ENCODE measurements at places on chromosomes 16 and 17.

GRCh38 chr17:69854225-69854780 lies 220.7 kb upstream of the KCNJ16 start:
- DNase-seq, result no peak

DNA sequence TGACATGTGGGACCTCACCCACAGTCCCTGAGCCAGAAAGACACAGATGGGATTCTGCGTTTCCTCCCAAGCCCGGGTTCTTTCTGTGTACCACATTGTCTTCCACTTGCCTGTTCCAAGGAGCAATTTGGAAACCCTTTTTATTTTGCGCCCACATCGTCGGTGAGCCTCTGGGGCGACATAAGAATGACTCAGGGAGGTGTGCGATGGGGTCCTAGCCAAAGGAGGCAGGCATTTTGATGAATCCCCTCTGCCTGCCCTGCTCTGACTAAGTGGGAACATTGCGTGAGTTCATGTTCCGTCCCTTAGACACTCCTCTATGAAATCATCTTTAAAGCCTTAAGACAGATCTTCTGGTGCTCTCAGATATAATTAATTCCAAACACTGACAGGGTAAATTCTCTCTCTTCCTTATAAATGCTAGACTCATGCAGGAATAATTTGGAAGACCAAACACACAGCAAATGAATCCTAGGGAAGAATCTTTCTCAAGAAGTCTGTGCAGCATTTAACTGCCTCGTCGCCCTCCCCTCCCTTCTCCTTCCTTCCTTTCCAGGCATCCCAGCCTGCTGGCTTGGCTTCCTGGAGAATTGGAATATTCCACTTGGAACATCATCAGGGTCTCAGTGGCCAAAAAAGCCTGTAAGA lies 52.7 kb upstream of the FOXF1 start:
- DNase-seq, result no peak

GRCh38 chr17:32192379-32192778 lies 50.1 kb downstream of the RHOT1 start:
- no peak for DNase-seq

DNA sequence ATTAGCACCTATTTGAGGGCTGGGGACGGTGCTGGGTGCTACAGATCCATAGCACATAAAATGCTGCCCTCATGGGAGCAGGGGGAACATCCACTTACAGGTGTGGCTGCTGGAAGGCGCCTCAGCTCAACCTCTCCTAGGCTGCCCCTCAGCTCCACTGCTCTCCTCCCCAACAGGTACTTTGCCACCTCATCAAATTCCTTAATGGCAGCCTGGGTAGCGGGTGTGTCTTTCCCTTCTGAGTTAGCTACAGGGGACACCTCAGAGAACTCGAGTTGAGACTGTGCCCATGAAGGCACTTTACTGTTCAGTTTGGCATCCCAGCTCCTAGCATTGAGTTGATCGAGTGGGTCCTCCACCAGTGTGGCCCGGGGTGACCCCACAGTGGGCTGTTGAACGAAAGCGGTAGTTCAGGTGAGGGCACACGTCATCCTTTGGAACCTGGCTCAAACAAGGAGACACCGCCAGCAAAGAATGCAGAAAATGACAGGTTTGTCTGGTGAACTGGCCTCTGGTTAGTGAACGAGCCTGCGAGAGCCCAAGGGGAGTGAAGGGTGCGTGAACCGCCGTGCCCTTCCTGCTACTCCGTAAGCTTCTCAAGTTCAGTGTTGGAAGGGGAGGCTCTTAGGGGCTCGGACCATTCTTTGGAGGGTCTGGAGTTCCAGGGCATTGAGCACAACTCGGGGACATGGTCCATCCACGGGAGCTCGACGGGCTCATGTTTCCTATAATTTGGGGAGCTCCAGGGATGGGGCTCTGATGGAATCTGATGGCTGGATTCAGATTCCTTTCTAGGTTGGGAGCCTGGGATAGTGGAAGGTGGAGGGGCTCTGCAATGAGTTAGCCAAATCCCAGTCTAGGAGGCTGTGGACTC lies 3.5 kb upstream of the CMIP start:
- no peak for DNase-seq

Measured in NCI-H2029 treated with DMSO at 0.1 percent for 48 hours (cell line).